CD4-positive, alpha-beta T cell treated with Interleukin-6 at 100 ng/mL for 8 hours (primary cell): ENCODE measurements at places on chromosomes 2 and 18.

- no peak for DNase-seq
These were observed at the start of gene CCBE1 for GRCh38 chr18:59697236-59697932. TSS of gene CCBE1 (minus strand) at chr18:59697423.

GRCh38 chr2:101692766-101693165, 4.7 kb upstream of the MAP4K4 start:
- DNase-seq = no peak

- DNase-seq = no peak
These were observed 22.3 kb downstream of the MGAT4A start for GRCh38 chr2:98708396-98709186.

DNA sequence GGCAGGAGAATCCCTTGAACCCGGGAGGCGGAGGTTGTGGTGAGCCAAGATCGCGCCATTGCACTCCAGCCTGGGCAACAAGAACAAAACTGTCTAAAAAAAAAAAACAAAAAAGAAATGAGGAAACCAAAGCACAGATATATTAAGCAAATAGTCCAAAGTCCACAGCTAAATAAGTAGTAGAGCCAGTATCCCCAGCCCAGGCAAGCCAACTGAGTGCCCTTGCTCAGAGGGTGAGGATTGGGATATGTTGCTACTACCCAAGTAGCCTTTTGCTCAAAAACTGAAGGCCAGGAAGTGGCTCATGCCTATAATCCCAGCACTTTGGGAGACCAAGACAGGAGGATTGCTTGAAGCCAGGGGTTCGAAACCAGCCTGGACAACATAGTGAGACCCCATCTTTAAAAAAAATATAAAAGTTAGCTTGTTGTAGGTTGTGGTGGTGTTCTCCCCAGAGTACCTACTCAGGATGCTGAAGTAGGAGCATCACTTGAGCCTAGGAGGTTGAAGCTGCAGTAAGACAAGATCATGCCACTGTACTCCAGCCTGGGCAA, 5.4 kb downstream of the CFAP36 start:
- no peak for DNase-seq

DNA sequence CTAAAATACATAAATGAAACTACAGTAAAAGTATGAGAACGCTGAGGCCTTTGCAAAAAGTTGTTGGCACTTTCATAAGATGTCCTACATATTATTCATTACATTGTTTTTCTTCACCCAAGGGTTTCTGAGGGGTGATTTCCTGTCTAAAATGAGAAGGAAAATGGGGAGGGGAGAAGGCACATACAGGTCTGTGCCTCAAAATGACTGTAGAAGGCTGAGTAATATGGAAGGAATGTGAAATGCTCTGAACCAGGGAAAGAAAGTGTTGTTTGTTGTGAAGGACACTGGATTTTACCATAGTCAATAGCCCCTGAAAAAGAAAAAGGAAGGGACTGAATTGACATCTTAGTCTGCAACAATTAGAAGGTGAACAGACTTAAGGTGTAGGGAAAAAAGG, 99.5 kb upstream of the RNF152 start:
- no peak for DNase-seq
